Stimulated activated naive CD8-positive, alpha-beta T cell treated with anti-CD3 and anti-CD28 coated beads, Interleukin-15, Interleukin-2, amounts not matched to agents 100 U/mL and 50 U/mL, for 24 hours (primary cell): ENCODE measurements at places on chromosomes 3 and 15.

DNA sequence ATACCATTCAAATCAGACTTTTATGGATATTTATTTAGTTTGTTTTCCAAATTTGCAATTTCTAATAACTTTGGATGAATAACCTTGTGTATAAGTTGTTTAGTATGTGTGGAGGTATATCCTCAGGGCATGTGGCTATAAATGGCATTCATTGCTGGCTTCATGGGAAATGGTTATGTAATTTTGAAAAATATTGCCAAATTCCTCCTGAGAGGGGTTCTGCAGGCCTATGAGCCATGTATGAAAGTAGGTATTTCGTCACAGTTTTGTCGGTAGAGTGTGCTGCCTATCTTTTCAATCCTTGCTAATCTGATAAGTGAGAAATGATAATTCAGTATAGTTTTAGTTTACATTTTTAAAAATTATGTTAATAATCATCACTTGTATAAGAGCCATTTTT is 256.4 kb upstream of the ZNF385D start:
- no peak for DNase-seq

GRCh38 chr3:16332904-16333426 is 68.0 kb downstream of the OXNAD1 start:
- no peak for DNase-seq

DNA sequence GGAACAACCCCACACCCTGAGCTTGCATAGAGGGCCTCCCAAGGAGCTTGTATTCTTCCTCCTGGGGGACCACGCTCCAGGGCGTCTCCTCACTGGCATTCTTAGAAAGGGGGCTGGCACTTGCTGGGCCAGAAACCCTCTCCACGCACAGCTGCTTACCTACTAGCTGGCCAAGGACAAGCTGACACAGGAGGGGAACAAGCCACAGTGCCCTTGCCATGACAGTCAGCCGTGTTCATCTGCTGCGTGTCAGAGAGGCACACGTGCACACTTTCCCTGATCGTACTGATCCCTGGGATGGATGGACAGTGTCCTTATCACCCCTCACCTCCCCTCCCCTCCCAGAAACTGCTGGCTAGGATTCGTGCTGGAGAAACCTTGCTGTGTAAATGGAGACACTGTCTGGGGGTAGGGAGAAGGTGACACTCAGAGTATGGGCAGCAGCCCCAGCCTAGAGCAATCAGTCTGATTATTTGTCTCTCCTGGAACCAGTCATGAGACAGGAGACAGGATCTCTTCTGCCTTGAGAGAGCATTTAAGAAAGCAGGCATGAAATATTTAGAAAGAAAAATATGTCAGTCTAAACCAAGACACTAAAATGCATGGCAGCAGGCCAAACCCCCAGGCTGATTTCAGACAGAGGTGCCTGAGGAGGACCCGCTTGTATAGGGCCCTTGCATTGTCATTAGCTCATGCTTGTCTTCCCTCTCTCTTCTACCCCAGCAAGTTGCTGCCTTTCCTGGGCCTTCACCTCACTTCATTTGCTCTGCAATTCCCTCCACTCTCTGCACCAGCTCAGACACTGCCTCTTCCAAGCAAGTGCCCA is 311.8 kb upstream of the TRIM42 start:
- no peak for DNase-seq

DNA sequence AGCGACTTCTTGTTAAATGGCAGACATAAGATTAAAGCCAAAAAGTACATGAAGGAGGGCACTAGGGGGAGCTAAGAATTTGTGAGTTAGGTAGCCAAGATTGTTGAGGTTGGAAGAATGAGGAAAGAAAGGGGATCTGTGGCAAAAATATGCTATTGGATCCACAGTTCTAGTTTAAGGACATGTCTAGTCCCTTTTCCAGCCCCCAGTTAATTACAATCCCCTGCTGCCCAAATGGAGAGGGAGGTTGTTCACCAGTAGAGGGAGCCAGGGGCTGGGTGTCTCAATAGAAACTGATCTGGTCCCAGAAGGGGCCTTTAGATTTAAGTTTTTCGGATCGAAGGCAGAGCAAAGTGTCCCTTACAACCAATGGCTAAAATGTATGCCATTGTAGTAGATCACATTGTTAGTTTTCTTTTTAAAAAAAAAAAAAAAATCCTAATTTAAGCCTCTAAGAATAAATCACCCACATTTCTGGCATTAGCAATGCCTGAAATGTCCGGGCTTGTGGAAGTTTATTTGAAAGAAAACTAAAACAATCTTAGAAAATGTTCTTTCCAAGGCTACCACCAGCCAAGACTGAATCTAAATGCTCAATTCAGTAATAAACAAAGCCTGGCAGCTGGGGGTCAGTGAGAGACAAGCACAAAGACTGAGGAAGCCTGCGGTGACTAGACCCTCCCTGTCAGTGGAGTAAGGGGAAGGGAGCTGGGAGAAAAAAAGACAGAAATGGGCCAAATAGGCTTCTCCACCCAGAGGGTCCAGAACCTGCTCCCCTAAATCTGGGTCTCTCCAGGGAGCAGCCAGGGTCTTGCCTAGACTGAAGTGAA is 7.1 kb downstream of the COL8A1 start:
- no peak for DNase-seq

DNA sequence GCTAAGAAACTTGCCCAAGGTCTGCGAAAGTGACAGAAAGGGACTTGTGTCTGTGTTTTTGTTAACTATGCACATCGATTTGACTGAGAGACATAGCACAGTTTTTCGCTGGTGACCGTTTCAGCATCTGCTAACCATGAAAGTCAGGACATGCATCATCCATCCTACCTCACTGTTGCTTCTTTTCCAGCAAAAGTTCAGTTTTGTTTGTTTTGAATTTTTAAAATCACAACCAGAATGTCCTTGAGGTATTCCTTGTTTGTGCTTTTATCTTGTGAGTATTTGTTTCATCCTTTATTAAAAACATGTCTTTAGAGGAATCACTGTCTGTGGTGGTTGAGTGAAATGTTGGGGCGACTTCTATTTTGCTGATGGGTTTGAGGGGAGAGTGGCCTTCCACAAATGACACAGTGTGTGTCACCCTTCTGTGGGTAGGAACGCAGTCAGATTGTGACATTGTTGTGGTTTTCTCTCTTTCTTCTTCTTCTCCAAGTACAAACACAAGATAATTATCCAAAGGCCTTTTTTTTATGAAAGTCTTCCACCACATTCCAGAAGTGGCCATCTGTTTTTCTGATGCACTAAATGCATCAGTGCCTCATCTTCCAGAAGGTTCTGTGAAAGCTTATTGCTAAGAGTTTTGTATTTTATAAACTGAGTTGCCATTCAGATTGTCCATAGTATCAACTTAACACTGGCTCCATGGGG is 214.4 kb upstream of the NR2E3 start:
- DNase-seq, result no peak

GRCh38 chr3:50490424-50490823 is 13.0 kb downstream of the CACNA2D2 start:
- no peak for DNase-seq

DNA sequence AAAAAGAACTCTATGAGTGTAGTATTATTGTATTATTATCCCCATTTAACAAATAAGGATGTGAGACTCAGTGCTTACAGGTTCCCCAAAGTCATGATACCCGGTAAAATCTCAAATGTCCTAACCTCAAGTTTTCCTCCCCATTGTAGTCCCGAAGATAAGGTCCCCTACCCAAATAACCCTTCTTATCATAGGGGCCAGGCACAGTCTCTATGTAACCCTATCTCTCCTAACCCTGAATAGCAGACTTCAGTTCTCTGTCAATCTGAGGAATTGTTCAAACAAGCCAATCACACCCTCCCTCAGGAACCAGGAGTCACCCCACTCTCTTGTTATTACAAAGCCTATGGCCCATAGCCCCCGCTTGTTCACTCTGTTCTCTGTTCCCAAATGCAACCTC is 10.5 kb upstream of the SUSD5 start:
- no peak for DNase-seq

DNA sequence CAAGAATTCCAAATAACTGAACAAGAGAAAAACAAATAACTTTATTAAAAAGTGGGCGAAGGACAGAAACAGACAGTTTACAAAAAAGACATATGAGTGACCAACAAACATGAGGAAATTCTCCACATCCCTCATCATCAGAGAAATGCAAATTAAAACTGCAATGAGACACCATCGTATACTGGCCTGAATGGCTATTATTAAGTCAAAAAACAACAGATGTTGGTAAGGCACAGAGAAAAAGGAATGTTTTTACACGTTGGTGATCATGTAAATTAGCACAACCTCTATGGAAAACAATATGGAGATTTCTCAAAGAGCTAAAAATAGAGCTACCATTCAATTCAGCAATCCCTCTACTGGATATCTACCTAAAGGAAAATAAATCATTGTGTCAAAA is 1260.4 kb upstream of the ALCAM start:
- DNase-seq, result no peak

DNA sequence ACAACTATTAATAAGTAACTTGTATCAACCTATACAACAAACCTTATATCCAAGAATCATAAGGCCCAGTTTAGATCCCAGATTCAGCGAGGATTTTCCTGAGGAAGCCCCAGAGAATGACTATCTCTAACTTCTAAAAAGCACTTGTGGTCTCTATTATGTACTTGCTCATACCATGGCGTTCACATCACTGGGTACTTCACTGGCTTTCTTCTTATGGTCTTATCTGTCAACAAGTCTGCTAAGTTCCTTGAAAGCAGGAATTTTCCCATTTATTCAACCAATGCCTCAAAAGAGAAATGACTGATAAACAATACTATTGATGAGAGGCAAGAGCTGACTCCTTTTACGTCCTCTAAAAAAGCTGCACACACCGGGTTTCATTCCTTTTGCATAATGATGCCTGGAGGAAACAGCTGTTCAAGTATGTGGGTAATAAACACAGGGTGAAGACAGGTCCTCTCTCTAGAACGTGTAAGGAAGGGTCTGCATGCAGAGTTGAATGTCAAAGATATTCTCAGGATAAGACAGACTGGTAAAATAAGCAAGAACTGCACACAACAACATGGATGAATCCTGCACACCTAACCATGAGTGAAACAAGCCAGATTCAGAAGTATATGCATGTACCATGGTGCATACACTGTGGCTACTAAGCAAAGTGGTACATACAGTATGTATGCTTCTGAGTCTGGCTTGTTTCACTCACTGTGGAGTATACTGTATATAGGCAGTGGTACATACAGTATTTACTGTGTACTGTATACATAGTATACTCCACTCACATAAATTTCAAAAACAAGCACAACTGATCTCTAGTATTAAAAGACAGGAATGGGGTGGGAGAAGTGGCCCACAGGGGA is 408.7 kb downstream of the SHQ1 start:
- no peak for DNase-seq

DNA sequence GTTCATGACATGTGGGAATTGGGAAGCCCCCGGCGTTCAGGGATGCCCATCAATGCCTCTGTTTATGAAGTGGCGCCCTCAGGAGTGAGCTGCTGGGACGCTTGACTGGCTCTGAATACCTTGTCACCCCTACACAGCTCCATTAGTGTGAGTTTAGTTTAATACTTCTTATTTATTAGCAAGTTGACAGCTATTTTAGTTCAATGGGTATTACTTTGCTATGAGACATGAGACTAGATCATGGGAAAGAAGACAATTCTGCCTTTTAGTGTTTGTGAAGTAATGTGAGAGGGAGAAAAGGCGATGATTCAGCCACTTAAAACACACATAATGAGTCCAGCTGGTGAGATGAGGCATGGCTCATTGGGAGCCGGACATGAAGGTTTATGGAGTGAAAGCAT is 678.5 kb downstream of the NR2F2 start:
- no peak for DNase-seq

DNA sequence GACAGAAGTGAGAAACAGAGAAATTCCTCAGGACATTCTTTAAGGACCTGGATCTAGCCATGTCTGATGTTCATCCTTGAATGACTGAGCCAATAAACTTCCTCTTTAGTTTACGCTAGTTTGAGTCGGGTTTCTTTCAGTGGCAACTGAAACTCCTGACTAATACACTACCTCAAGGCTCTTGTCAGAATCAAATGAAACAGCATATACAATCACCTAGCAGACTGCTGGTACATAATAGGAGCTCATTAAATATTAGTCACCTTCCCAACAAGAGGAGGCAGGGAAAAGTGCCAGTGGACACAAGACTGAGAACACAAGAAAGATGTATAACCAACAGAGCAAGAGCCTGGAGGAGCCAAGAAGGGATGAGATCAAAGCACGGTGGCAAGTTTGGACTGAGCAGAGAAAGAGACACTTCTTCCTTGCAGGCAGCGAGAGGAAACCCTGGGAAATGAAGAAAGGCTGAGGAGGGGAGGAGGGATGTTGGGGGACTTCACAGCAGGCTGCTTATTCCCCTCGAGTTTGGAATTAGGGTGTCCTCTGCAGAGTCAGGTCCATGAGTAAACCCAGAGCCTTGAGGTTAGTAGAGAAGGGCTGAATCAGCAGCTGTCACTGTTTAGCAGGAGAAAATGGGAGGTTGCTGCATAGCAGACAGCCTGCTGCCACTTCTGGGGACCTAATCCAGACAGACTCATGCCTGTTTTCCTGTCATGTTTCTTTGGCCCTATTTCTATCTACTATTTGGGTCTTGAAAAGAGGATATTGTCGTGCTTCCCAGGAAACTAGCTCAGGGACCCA is 73.3 kb downstream of the MRPL46 start:
- DNase-seq, result no peak

DNA sequence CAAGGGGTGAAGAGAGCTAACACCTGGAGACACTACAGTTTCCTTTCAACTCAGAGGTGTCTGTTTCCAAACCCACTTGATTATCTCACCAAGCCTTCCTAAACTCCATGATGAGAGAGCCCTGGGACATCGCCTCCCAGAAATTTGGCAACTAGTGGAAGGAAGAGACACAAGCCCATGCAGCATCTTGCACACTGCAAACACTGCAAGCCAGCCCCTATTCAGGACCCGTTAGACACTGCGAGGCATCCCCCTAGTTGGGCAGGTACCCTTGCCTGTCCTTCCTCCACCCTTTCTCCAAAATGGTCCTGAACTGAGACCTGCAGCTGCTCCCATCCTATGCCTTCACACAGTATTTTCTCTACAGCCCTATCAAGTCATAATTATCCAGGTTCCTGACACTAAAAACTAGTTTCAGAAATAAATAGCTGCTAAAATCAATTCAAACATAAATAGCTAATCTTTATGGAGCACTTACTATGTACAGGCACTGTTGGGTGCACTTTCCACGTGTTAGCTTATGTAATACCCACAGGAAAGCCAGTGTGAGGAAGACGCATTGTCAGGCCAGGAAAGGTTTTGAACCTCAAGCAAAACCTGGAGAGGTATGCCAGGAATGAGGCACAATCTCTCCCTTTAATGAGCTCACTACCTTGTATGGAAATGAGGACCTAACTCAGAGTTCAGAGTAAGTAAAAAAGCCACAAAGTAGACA is 2.8 kb downstream of the MAGI1 start:
- DNase-seq, result no peak

DNA sequence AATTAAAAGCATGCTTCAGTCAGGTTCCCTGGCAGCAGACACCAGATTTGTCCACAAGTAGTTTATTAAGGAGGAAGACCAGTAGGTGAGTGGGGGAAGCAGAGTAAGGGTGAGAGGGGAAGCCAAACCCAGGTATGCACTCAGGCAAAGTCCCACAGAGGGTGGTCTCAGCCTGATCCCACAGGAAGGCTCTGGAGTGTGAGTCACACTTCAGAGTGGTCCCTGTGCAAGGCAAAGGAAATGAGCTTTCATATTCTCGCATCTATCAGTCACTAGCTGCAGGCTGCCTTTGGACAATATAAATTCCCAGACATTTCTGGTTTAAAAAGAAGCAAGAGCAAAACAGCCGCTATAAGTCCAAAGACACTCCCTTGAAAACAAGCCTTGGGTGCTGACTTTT is 78.5 kb downstream of the TRANK1 start:
- no peak for DNase-seq

GRCh38 chr15:66820481-66821176 is 118.6 kb downstream of the SMAD6 start:
- DNase-seq, result no peak

- no peak for DNase-seq
Measured at GRCh38 chr15:79965846-79966630, 5.0 kb downstream of the BCL2A1 start.
